ENCODE measurements at places on chromosomes 13 and 19.

DNA sequence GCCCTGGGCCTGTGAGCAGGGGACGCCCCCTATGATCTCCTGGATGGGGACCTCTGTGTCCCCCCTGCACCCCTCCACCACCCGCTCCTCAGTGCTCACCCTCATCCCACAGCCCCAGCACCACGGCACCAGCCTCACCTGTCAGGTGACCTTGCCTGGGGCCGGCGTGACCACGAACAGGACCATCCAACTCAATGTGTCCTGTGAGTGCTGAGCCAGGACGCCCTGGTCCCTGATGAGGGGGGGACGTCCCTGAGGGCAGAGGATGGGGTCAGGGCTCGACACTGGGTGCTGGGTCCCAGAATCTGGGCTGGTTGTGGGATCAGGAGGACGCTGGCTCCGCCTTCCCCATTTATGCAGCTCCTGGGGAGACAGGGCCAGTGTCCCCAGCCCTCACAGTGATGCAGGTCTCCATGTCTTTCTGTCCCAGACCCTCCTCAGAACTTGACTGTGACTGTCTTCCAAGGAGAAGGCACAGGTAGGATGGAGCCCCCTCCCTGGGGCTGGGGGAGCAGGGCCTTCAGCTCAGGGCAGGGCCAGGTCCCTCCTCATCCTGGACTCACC, 2.5 kb downstream of the SIGLEC7 start:
- DNase-seq = no peak

DNA sequence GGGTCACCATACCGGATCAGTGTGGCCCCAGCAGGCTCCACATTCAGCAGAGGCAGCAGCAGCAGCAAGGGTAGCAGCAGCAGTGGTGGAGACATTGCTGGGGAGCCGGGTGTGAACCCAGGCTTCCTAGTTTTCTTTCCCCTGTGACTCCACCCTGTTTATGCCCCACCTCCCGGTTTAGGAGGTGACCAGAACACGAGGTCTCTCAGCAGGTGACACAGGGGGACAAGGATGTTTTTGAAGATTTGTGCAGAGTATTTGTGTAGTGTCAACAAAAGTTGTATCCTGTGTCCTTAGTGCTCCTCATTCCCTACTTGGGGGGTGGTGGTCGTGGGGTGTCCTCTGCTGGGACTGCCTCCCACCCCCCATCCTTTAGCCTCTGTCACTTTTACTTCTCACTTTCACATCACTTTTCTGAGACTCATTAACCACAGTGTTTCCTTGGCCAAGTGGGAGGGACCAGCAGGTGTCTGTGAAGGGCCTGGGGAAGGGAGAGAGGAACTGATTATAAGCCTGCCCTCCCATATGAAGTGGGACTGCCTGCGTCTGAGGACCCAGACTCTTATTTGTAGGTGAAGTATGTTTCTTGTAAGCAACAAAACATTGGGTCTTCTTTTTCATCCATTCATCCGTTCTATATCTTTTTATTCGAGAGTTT, 15.6 kb upstream of the KCNC3 start:
- no peak for DNase-seq

DNA sequence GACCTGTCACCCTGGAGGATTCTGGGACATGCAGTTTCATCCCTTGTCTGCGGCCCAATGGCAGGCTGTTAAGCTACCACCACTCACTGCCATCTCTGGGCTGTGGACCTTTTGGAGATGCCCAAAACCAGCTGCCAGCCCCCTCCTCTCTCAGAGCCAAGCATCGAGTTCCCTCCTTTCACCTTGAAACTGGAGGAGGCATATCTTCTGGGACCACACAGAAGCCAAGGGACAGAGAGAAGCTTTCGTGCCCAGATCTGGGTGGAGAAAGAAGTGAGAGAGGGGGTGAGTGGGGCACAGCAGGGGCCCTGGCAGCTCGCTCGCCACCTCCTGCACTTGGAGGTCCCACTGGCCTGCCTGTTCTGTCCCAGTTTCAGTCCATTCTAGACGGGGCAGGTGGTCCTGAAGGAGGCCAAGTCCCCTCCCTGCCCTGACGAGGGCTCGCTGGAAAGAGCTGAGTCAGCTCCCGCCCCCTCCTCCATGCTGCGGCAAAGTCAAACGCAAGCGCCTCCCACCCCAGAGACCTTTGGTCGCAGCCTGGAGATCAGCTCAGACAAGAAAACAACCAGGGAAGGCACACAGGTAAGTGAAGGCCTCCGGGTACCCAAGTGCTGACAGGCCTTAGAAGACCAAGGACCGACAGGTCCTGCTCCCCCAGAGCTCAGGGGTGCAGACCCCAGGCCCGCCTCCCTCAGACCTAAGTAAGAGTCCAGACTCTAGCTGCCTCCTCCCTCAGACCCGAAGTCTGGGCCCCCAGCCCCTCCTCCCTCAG, 3.8 kb downstream of the BCAT2 start:
- DNase-seq = no peak

DNA sequence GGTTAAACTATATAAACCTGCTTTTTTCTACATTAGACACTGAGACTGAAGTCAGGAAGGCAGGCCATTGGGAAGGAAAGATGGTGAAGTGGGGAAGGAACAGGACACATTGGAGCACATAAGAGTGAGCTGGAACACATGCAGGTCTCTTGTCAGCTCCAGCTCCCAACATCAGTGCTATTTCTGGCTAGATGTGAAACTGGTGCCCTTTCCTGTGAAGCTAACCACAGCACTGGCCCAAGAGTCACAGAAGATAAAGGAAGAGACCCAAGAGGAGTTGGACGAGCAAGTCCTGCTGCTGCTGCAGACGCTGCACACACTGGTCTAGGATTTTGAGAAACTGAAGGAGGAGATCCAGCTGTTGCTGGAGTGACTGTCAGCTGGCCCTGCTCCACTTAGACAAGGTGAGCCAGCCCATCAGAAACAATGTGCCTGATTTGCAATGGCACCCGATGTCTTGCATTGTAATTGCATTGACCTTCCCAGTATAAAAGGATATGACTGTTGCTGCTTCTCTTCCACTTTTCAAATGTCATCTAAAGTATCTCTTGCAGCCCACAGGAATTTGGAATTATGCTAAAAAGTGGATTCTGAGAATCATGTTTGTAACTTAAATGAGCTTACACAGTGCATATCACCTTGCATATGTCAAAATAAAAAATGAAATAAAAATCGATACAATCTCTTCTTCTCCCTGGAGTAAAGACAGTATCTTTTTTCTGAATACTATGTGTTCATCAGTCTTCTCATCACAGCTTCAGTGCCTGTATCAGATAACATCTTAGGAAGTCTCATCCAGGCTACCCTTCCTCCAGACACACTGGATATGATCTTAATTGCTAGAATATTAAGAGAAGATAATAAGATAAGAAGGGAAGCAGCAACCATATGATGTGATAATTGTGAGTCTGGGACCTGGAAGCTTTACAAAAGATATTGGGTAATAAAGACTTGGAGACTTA, 230.7 kb upstream of the SPRY2 start:
- DNase-seq = no peak

- peak; percentile 33 for DNase-seq
Observed at GRCh38 chr19:1590641-1591397, 1.8 kb downstream of the MBD3 start.

DNA sequence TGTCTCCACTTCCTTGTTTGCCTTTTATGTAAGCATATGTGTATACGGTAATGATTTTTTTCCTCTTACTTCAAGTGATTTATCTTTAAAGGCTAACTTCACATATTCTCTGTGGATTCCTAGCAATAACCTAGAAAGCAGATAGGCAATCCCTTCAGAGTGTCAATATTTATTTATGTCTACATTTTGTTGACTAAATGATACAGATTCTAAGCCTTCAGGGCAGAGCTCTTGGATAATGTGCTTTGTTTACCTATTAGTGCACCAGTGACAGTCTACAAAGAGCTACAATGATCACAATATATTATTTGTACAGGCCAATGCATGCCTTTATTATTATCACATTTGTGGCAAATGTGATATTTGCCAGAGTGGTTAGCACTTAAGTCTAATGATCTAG, 406.2 kb downstream of the EFNB2 start:
- DNase-seq = no peak

- DNase-seq = no peak
Observed at GRCh38 chr13:110359840-110360301, 52.8 kb downstream of the COL4A2 start.

GRCh38 chr19:531753-532560, at the start of gene CDC34:
Gene CDC34 (plus strand): TSS chr19:531760. CDS start chr19:531932, 172 bp downstream.
- no peak for DNase-seq

DNA sequence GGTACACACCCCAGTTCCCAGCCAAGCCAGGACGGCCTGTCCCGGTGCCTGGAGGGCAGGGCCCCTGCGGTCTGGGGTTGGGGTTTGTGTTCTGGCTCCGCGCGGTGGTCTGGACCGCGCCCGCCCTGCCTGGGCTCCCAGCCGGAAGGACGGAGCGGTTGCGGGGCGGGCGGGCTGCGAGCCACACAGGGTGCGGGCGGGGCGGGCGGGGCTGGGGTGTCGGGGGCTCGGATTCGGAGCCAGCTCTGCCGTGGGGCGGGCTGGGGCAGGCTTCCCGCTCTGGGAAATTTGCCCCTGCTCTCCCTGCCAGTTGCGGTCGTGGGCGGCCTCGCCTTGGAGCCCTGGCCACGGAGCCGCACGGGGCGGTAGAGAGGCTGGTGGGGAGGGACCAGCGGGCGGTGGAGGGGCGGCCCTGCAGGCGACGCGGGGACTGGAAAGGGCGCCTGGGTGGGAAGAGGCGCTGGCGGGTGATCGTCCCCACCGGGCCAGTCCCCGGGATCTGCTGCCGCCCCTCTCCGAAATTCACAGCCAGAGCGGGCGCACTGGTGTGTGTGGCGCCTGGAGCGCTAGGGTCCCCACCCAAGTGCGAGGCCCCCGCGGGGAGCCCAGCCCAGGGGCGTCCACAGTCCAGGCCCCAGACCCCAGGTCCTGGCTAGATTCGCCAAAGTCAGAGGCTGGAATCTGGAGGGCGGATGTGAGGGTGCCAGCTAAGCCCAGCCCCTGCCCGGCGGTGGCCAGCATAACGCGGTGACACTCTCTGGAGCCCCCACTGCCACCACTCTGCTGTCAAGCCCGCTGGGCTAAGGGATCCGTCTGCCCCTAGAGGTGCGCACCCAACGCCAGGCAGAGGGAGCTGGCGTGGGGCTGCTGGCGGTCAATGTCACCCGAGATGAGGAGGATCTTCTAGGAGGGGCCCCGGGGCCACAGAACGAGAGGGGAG, 11.0 kb upstream of the ZNF492 start:
- DNase-seq = no peak

DNA sequence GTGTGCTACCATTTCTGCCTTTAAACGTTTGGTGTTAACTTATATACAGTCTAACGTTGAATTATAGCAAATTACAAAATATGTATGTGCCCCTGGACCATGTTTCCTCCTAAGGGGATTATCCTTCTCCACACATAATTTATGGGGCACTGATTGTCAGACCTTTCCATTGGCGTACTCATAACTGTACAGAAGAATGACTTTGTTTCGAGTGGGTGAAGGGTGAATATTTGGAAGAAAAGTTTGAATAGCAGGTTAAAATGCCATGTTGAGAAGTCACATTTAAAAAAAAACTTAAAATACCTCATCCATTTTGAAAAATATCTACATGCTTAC, 58.8 kb downstream of the SLC10A2 start:
- no peak for DNase-seq

- DNase-seq = no peak
Observed at GRCh38 chr19:32254509-32254890, 90.9 kb upstream of the ZNF507 start.

DNA sequence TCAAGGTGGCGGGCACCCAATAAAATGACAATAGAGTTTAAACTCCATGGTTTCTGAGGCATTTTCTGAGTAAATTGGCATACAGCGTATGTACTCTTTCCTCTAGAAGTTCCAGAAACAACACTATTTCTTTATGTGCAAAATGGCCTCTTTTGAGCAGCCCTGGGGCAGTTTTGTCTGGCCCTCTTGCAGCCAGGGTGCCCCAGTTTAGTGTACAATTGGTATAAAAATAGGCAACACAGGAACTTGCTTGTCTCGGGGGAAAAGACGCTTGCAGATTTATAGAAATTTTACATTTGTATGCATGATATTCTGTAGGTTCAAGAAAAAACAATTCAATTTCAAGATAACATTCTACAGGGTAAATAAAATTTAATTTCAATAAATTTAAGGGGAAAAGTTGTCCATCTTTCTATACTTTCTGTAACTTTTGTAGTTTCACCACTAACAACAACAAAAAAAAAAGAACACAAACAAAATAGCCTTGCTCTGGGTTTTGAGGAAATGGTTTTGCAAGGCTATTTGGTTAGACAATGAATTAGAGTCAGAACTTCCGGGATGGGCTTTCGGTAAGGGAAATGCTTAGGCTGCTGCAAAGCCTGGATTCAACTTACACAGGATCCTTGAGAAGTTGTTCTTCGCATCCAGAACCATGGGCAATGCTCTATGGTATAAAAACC, 45.3 kb downstream of the LRCH1 start:
- no peak for DNase-seq

DNA sequence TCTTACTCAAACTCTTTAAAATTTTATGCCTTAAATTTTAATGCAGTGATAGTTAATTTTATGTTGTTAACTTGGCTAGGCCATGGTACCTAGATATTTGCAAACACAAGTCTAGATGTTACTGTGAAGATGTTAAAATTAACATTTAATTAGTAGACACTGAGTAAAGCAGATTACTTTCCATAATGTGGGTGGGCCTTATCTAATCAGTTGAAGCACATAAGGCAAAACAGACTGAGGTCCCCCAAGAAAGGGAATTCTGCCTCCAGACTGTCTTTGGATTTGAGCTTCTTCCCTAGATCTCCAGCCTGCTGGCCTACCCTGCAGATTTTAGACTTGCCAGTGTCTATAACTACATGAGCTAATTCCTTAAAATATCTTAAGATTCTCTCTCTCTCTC, 294.0 kb downstream of the ENOX1 start:
- no peak for DNase-seq

GRCh38 chr13:77219401-77219800, 107.5 kb downstream of the MYCBP2 start:
- no peak for DNase-seq

DNA sequence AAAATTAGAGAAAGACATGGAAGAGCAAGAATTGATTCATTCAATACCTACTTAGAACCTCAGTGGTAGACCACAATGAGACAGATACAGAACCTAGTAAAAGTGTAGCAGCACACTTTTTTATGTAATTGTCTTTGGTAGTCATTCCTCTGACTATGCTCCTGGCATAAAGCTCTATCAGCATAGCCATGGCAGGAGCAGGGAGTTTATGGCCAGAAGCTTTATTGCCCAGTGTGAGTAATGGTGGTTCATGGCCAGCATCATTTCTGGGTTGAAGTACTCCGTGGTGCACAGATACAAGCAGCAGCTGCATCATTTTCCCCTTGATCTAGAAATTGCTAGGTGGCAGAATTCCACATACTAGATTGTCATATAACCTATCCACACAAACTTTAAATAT, 352.6 kb downstream of the TBC1D4 start:
- no peak for DNase-seq

DNA sequence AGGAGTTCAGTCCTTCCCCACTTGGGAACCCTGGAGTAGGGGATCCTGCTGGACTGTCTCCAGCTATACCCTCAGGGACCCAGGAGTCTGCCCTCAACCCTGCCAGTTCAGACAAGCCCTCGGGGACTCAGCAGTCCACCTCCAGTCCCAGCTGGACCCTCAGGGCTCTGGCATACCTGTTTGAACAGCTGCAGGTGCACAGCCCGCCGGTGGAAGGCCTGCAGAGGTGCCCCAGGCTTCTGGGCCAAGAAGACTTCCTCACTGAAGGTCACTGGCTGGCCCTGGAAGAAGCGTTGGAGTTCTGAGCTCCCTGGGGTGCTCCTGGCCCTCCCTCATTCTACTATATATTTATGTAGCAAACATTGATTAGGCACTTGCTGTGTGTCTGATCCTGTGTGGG, 8.6 kb downstream of the CRB3 start:
- no peak for DNase-seq
